ENCODE measurements at places on chromosomes 6 and 20.

DNA sequence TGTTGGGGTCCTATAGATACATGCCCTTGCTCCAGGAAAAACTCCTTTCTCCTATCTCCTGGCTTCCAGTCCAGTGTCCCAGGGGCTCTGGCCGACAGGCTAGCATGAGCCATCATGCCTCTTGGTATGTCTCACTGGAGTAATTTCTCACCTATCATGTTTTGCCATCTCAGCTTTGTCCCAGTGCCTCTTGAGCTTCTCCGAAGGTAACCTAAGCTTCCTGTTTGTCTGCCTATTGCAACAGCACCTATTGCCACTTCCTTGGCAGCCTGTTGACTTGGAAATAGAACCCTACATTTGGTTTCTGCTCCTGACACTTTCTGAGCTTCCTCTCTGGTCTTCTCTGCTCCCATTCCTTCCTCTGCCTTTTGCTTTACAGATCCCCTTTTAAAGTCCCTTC is 197.7 kb downstream of the KCNQ5 start:
- no peak for DNase-seq

DNA sequence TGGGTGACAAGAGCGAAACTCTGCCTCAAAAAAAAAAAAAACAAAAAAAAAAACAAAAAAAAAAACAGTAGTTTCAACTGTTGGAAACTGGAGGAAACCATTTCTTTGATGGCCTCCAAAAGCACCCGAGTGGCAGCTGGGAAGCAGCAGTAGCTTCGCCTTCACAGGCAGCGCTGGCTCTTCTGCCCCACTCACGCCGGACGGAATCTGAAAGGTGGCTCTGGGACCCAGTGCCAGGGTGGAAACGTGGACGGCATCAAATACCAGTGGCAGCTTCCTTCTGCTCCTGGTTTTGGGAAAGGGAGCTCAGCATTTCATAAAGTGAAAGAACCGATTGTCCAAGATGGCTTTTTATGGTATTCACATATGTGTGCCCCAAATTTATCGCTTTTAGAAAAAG is 159.4 kb downstream of the SMOC2 start:
- no peak for DNase-seq

DNA sequence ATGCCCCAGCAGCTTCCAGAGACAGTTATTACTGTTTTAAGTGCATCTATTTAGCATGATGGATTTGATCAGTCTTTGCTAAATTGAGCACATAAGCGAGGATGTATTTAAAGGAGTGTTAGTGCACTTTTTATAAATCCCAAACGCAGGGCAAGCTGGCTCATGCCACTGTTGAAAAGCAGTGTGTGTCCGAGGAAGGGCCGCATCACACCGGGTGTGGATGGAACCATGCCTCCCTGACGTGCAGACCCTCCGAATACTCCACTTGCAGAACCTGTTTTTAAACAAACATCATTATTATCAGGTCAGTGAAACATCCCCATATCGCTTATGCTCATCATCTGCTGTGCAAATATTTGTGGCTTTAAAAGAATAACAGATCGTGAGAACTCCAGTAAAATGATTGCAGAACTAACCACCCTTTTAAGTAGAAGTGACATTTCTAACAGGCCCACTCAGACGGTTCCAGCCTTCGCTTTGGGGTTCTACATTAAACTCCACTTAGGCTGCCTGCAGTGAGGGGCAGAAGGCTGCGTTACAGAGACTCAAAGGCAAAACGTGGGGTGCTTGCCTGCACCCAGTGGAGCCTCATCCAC is 190.1 kb downstream of the CDH4 start:
- no peak for DNase-seq

DNA sequence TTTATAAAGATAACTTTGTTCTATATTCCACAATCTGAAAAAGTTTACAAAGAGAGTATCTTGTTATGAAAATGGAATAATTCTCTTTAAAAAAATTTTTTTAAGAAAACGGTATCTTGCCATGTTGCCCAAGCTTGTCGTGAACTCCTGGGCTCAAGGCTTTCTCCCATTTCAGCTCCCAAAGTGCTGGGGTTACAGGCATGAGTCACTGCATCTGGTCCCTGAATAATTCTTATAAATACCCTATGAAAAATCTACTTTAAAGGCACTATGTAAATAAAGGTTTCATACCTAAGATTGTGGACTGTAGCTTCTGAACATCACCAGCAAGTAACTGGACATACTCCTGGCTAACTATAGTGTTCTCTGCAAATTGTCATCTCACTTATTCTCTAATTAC is 60.3 kb downstream of the SAMD3 start:
- DNase-seq, result no peak

DNA sequence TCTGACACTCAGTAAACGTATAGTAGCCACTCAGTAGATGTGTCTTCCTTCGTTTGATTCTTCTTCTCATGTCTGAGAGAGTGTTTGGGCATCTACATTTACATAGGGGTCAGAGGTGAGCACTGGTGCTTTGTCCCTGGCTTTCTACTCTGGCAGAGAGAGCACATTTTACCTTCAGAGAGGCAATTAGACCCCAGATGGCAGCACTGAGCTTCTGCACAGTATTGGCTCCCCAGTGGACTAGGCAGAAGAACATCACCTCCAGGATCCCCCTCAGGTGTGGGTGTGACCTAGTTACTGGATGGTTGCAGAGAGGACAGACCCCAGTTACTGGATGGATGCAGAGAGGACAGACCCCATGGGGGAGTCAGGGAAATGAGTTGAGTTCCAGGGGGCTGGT is 327.2 kb downstream of the DHX35 start:
- no peak for DNase-seq

DNA sequence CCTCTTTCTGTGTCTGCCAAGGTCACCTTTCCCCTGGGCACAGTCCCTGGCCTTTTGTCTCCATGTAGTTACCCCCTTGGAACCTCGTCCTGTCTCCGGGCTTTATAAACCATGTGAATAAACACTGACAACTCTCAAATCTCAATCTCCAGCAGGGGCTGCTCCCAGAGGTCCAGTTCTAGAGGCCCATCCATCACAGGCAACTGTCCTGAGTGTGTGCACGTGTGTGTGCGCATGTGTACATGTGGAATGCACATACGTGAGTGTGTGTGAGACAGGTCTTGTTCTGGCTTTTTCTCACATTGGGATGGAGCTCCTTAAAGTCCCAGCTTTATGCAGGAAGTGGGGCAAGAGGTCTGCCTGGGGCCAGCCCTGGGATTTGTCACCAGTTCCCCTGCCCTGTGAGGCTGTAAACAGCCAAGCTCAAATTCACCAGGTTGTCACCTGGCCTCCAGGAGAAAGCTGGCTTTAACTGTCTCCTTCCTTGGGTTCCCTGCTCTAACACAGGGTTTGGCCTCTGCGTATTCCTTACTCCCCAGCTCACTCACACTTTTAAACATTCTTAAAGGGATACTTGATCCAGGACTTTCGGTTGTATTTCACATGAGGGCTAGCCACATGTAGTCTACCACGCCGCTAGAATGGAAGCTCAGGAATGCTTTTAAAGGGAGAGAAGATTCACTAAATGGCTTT is 42.7 kb downstream of the RAMACL start:
- no peak for DNase-seq

- DNase-seq, result no peak
These were observed 979.8 kb upstream of the GJE1 start for GRCh38 chr6:141152951-141153350.

GRCh38 chr6:62357835-62358234 is 71.8 kb upstream of the KHDRBS2 start:
- DNase-seq, result no peak

Measured in effector memory CD4-positive, alpha-beta T cell (primary cell).